Lung microvascular endothelial cell (primary cell): ENCODE measurements at places on chromosomes 6 and 20. TPM values are rescaled to one million over a fixed set of nuclear protein-coding genes. Genes with fewer than 3 reads are reported as not detected.

GRCh38 chr20:658731-659291, 5.8 kb upstream of the SRXN1 start:
- no peak for DNase-seq

DNA sequence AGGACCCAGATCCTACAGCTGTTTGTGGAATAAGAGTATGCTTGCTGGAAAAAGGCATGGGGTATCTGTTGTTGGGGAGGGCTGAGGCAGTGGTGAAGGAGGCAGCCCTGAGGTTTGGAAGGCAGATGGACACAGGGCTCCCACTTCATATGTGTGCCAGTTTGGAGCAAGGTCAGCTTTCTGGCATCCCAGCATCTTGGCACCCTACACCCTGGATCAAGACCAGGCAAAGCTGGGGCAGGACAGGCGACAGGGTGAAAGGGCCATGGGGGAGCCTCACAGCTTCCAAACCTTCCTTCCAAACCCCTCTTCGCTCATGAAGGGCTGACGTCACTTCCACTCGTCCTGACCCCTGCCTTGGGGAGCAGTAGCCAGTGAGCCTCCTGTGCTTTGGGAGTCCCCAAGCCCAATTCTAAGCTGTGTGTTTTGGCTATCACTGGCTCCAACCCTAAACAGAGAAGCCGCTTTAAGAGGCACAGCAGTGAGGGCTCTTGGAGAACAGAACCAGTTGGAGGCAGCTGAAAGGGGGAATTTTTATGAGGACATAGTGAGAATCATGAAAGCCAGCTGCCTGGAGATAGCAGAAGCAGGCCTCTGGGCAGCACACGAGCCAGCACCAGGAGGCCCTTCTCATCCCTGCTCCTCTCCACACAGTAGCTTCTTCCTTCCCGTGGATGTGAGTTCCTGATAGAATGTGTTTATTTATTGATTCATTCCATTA, 448.6 kb upstream of the CDH4 start:
- no peak for DNase-seq

- DNase-seq = no peak
Observed at GRCh38 chr6:34524971-34525370, 31.2 kb downstream of the SPDEF start.

GRCh38 chr6:6384520-6384919, 64.1 kb upstream of the F13A1 start:
- no peak for DNase-seq

DNA sequence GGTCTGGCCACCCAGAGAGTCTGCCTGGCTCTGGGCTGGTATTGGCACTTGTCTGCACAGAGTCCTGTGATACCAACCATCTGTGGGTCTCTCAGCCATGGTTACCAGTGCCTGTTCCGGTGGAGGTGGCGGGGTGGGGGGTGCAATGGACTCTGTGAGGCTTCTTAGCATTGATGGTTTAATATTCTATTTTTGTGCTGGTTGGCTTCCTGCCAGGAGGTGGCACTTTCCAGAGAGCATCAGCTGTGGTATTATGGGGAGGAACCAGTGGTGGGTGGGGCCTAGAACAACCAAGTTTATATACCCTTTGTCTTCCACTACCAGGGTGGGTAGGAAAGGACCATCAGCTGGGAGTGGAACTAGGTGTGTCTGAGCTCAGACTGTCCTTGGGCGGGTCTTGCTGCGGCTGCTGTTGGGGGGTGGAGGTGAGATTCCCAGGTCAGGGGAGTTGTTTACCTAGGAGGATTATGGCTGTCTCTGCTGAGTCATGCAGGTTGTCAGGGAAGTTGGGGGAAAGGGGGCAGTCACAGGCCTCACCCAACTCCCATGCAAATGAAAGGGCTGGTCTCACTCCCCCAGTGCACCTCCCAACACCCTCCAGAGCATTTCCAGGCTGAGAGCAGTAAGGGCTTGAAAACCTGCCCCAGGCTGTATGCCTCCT, 117.5 kb downstream of the FLRT3 start:
- DNase-seq = no peak

DNA sequence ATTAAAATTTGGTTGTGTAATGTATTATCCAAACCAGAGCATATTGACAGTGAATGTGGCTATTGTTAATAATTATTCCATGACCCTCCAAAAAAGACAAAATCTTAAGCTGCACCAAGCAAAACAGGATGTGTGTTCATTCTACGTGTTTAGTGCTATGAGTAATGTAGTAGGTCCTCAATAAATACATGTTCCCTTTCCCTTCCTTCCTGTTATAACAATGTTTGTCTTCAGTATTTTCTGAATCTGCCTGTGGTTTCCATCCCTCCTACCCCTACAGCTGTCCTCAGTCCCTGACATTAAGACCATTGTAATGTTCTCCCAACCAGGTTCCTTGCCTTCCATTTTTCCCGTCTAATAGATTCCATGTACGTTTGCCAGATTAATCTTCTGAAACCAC, 163.8 kb downstream of the AIG1 start:
- DNase-seq = peak; percentile 46

DNAH8 gene
- under 0.01 TPM in 1 of 2 replicates, not detected in the other for total RNA-seq
